ENCODE measurements at places on chromosomes 5 and 9.

GRCh38 chr9:21455320-21455719 is 15.1 kb downstream of the IFNA1 start:
- no peak for DNase-seq

GRCh38 chr9:111983484-111983908 is 86.9 kb downstream of the UGCG start:
- DNase-seq, result no peak

DNA sequence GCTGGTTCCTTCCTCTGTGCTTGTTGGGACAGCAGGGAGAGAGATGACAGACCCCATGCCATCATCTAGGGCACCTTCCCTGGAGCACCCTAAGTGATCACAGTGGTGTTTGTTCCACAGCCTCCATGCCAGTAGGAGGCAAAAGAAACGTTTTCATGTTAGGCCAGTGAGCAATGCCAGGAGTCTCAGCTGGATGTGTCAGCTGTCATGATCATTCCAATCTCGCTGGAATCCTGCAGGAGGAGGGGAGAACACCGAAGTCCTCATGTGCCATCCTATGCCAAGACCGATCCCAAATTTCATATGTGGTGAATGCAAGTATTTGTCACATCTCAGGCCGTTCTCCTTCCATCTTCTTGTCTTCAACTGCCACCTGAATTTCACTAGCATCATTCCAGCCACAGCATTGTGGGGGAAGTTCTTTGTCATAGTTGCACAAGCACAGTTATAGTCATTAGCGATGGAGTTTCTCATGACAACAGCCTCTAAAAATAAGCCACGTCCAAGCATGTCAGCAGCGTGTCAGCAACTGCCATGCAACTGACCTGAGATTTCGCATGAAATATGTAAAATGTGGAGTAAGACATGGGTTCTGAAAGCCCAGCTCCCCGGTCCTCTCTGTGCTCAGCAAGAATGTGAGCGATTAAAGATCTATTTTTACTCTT is 97.2 kb upstream of the DNAH5 start:
- DNase-seq, result no peak

DNA sequence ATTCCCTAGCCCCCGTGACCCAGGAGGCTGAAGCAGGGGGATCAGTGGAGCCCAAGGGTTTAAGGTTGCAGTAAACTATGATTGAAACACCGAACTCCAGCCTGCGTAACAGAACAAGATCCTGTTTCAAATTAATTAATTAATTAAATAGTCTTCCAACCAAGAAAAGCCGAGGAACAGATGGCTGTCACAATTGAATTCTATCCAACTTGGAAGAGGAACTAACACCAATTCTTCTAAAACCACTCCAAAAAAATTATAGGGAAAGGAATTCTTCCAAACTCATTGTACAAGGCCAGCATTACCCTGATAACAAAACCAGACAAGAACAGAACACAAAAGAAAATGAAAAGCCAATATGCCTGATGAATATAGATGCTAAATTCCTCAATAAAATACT is 43.4 kb upstream of the RGS7BP start:
- no peak for DNase-seq

DNA sequence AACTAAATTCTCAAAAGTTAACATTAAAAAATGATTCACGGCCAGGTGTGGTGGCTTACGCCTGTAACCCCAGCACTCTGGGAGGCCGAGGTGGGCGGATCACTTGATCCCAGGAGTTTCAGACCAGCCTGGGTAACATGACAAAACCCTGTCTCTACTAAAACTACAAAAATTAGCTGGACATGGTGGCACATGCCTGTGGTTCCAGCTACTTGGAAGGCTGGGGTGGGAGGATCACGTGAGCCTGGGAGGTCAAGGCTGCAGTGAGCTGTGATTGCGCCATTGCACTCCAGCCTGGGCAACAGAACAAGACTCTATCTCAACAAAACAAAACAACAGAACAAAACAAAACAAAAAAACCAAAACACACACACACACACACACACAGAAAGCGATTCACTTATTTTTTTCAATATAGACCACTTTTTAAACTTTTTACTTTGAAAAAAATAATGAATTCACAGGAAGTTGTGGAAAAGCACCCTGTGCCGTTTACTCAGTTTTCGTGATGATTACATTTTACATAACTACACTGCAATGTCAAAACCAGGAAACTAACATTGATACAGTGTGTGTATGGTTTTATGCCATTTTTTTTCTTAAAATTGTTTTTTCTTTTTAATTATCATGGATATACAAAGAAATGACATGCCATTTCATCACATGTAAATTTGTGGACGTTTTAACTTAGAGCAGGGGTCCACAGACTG is 73.7 kb downstream of the TENT4A start:
- no peak for DNase-seq

DNA sequence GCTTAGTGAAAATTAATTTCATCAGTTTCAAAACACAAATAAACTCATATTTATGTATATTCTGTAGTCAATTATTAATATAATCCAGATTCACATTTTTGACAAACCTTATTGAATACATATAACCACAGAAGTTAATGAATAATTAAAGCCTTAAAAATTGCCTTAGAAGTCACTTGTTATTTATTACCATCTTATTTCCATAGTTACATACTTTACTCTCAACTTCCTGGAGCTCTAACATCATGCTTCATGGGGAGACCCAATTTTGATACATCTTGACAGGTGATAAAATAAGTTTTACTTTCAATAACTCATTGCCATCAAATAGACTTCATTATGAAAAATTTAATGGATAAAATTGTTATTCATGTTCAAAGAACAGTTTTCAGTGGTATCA is 1038.7 kb downstream of the PTPRD start:
- DNase-seq, result no peak

- peak; percentile 20 for DNase-seq
Measured at GRCh38 chr9:84170521-84171141, 169.9 kb downstream of the SLC28A3 start.

DNA sequence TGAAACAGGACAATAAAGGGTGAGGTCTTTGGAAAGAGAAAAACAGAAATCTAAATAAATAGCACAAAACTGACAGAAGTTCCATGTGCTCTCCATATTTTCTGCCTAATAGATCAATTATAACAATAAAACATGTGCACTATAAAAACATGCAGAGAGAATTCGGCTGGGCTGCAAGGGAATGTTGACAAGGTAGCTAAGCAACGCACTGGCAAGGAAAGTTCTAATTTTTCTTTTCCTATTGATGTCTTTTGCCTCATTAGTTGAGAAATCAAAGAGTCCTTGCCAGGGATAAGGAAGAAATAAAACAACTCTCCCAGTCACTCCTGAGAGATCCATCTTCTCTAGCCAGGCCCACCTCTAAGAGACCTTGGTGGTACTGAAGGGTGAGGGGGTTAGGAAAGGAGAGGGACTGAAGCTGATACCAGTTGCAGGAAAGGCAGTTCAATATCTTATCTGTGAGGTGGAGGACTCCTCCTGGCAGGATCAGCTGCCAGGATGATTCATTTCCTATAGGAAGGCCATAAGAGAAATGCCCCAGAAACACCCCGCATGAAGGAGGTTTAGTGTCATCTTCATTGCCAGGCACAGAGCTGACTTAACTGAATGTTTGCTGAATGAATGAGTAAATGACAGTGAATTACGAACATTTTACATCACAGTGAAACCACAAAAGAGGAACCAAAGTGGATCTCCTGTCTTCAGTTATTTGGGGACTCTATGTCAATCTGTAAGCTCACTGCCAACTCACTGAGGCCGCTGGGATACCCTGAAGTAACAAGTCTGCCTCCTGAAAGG is 63.7 kb upstream of the IFNK start:
- DNase-seq, result no peak

DNA sequence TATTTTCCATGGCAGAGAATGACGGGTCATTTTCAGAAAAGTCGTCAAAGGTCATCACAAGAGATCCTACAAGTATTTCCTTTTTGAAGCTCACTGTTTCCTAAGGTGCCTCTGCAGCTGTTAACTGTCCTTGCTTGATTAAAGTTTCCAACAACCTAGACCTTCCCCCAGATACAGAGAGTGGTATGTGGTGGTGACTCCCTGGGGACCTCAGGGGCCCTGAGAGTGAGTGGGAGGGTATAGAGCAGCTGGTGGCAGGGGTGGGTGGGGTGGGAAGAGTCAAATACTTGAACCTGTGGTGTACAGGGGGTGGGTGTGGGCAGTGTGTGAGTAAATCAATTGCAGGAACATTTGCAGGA is 1.6 kb upstream of the CD72 start:
- DNase-seq, result no peak

GRCh38 chr9:10007356-10007755 is 605.4 kb downstream of the PTPRD start:
- no peak for DNase-seq

All from NCI-H146 (cell line).